ENCODE measurements at places on chromosomes 4 and X.

DNA sequence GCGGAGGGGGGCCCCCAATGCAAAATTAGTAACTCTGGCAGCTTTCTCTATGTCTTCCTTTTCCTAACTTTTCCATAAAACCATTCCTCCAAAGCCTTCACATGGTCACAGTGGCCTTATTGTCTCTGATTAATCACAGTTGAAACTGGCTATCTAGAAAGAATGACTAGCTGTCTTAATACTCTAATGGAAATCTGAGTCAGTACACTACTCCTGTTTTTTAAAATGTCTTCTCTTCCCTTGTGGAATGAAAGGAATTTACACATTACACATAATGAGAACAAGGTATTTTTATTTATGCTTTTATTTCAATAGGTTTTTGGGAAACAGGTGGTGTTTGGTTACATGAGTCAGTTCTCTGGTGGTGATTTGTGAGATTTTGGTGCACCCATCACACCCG is 66.3 kb upstream of the PUDP start:
- DNase-seq, result no peak

GRCh38 chrX:107825698-107826237 is at the start of gene MID2:
Gene MID2, plus strand, starts transcription at chrX:107825866. Its CDS starts 561 bp downstream, at chrX:107826427.
- peak; percentile 27 for DNase-seq

DNA sequence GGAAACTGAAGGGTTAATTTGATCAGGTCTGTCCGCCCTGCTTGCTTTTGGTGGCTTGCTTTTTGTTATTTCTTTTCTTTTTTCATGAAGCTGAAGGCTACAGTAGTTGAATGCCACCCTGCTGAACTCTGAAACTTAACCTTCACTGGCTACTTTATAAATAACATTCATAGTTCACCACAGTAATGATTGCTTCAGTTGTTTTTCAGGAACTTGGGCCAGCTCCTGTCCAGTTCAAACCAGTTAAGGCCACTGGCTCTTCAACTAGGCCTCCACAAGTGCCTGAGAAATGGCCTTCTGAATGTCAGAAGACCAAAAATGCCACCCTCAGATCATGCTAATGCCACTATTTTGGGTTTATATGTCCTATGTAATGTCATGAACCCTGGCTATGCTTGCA is 7.7 kb upstream of the ASB9 start:
- no peak for DNase-seq

DNA sequence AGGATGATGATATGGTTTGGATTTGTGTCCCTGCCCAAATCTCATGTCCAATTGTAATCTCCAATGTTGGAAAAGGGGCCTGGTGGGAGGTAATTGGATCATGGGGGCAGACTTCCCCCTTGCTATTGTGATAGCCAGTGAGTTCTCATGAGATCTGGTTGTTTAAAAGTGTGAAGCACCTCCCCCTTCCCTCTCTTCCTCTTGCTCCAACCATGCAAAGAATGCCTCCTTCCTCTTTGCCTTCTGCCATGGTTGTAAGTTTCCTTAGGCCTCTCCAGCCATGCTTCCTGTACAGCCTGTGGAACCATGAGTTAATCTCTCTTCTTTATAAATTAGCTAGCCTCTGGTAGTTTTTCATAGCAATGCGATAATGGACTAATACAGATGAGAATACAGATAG is 19.7 kb upstream of the ALG13 start:
- no peak for DNase-seq

DNA sequence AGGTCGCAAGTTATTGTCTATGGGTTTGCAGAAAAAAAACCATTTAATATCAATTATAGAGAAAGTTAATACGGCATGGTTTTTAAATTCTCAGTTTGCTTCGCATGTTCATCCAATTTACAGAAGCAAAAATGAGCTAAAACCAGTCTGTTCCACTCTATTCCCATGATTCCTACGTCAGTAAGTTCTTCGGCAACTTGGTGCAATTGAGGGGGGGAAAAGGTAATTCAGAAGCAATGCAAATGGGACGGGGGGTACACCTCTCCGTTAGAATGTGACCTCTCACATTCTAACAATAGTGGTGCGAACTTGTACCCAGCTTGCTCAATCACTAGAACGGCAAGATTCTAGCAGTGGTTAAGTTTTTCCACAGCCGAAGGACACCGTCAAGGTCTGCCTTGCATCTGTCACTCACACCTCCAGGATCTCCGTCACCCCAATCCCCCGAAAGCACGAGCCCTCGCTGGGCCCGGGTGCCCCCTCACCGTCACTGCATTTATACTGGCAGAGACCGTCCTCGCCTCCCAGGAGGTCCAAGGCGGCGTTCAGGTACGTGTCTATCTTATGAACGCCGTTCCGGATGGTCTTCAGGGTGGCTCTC is 653 bp downstream of the PLA2G12A start:
- no peak for DNase-seq

DNA sequence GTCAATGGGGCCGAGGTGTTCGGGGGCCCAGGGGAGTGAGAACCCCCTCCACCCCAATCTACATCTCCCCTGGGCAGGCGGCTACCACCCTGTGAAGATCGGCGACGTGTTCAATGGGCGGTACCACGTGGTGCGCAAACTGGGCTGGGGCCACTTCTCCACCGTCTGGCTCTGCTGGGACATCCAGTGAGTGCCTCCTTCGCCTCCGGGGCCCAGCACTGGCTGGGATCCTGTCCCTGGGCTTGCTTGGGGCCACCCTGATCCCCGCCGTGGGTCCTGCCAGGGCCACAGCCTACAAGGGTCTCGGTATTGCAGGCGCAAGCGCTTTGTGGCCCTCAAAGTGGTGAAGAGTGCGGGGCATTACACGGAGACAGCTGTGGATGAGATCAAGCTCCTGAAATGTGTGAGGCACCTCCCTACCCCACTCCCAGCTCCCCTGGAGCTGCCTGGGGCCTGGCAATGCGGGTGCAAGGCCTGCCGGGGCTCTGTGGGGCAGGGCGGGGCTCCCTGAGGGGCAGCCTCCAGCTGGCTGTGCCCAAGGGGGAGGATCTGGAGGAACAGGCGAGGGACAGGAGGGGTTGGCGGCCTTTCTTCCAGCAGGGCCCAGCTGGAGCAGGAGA is 697 bp downstream of the SRPK3 start:
- no peak for DNase-seq

DNA sequence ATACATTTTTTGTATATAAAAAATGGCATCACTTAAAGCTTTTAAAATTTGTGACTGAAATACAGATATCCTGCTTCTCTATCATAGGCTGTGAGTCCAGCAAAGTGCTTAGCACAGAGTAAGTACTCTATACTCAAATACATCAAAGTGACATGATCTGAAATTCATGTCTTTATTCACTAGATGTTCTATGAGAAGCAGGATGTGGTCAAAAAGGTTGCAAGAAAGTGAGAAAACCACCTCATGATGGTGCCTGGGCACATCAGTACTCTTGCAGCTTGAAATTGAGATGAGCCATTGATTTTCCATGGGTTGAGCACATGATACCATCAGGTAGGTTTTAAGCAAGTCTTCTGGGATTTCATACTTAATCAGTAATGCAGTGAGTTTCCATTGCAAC is 20.4 kb upstream of the SFRP2 start:
- DNase-seq, result peak; percentile 38

- DNase-seq, result no peak
These were observed 9.0 kb downstream of the GK2 start for GRCh38 chr4:79399076-79399475.
